ENCODE measurements at places on chromosomes 2 and 18.

DNA sequence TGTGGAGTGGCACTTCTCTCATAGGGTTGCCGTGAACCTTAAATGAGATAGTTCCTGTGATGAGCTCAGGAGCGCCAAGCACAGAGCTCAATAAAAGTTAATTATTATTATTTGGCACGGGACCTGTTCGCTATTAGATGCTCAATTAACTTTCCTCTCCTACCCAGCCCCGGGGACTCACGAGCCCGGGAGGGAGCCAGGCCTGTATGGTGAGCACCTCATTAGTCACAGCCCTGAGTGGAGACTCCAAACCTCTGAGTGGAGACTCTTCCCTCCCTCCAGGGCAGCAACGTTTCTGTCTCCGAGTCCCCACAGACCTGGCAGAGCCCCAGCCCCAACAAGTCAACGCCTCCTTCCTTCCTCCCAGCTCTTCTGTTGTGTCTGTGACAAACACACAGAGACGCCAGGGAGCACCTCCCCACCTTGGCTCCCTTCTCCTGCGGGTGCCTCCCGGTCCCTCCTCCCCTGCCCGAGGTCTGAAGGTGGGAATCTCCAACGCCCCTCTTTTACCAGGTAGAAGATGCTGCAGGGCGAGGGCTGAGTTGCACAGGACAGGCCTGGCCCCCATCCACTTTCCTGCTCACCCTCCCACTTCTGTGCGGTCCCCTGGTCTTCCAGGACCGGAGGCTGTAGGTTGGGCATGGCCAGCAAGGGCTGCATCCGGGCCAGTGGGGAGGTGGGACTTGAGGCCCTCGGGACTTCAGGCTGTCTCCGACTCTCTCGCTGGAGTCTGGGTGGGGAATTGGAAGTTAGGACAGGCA, 52.7 kb upstream of the ODC1 start:
- DNase-seq: no peak

- DNase-seq: no peak
Measured at GRCh38 chr2:45403036-45403435, 208.0 kb downstream of the SRBD1 start.

- no peak for DNase-seq
Measured at GRCh38 chr2:217922101-217923006, 80.4 kb downstream of the TNS1 start.

DNA sequence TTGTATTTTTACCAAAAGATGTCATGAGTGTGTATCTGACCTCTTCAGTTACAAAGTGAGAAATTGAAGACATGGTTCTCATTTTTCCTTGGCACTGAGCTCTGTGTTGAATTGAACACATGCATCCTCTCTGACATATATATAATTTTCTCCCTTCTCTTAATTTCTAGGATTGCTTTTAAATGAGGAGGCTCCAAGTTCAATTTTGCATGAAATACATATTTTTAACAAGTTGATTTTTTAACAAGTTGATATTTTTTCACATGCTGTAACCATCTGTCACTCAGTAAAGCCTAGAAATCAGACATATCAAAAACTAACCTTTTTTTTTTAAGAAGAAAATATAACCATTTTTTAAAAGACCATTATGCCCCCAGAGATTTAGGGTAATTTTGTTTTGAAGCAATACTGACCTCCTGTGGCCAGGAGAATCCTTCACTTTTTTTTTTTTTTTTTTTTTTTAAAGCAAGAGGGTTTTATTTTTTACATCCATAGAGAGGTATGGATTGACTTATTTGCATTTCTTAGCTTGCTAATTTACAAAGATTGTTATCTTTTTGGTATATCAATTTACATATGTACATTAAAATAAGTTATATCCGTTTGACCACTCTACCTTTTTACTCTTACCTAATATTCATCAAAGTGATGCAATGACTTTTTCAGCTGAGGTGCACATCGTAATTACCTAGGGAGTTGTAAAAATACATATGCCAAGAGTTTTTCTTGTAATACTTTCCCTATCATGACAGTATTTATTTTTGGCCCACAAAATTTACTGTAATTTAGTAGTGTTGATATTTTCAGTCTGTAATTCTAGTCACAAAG, 161.8 kb downstream of the SOCS6 start:
- DNase-seq: no peak

GRCh38 chr18:50697509-50697908, 122.3 kb downstream of the MRO start:
- no peak for DNase-seq

DNA sequence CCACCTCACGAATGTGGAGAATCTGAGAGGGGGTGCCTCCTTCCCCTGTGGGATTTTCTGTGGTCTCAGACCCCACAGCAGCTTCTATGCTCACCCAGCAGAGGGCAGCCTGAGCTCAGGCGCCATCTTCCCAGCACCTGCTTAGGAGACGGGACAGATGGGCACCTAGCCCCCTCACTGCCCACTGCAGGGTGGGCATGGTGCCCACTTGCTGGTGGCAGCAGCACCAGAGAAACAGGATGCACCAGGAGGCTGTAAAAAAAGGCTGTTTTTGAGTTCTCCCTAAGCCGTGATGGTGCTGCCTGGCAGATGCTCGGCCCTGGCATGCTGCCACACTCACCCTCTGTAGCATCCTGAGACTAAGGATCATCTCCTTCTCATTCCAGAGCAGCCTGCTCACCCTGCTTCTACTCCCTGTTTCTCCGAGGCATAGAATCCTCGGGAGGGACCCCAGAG, 19.1 kb upstream of the SLC20A1 start:
- DNase-seq: no peak

DNA sequence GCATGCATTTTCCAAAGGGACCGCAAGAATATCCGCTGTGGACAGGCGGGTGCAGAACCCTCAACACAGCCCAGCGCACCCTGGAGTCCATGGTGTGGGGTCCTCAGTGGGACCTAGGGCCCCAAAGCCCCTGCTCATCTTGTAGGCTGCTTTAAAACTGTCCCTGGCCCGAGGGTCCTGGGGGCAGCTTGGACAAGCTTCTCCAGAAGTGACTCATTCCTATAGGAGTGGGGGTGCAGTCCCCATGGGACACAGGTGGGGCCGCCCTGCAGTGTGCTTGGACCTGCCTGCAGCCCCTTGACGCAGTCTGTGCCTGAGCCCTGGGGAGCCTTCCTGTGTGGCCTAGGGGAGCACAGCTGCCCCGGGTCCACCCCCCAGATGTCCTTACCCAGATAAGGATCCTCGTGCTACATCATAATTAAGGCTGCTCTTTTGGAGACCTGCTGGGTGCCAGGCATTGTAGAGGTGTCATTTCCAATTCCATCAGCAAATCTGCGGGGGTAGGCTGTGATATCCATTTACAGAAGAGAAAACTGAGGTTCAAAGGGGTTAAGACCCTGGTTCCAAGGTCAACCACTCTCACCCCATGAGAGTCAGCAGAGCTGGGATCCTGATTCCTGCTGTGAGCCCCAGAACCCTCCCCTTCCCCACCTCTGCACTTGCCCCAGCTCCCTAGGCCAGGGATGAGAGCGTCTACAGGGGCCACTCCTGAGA, 1.7 kb upstream of the HS6ST1 start:
- no peak for DNase-seq

GRCh38 chr18:45014047-45014501, 333.4 kb downstream of the SETBP1 start:
- DNase-seq: no peak

GRCh38 chr18:32278177-32278799, 88.4 kb downstream of the MEP1B start:
- DNase-seq: no peak

- DNase-seq: no peak
Measured at GRCh38 chr2:3126911-3127621, 250.6 kb downstream of the EIPR1 start.

GRCh38 chr2:35973132-35973736, 382.3 kb upstream of the CRIM1 start:
- DNase-seq: no peak

DNA sequence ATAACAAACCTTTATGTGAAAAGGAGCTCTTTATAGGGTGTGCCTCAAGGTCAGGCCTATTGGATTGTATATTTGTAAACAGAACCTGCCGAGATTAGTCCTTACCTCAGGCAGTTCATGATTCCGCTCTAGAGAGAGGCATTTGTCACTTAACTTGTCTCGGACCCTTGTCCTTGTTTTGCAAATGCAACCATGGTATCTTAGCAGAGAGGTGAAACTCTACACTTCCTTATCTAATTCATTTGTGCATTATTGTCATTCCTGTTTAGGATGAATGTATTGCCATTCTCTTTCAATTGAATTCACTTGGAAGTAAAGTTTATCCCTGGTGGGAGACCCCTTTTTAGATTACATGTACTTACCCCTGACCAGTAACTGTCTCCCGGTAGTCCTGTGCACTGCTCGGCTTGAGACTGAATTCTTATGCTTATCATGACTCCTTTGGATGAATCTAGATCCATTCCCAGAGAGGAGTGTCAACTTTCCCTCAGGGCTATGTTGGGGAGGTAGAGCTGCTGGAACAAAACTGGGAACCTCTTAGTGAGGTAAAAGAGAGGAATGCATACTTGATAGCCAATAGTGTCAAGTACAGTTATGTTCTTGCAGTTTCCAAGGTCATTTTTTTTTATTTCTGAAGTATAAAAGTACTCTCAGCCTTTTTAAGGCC, 46.6 kb downstream of the SGPP2 start:
- DNase-seq: no peak

DNA sequence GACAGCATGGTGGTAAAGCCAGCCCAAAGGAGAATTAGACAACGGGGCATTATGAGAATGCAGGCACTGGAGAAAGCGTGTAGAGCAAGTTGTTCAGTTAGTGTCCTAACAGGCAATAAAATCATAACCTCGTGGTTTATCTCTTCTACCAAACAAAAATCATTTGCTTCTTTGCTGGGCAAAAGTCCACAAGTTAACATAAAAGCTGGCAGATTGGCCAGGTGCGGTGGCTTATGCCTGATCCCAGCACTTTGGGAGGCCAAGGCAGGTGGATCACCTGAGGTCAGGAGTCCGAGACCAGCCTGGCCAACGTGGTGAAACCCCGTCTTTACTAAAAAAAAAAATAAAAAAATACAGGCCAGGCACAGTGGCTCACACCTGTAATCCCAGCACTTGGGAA, 364.1 kb downstream of the SETBP1 start:
- DNase-seq: no peak

DNA sequence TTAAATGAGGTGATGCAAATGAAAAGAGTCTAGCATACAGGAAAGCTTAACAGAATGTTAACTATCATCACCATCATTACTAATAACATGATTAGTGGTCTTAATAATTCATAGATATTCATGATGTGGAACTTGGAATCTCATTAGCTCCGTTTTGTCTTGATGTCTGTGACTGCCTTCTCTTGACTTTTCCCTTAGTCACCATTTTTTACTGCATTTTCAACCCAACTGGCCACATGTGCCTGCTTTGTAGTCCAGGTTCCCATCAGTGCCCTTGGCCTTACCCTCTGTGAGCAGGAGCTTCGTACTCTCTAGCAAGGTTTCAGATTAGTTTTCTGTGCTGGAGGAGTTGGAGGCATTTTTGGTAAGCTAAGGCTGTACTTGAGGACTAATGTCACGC, 47.0 kb downstream of the RAB31 start:
- DNase-seq: no peak

- DNase-seq: no peak
Measured at GRCh38 chr2:191049728-191050639, 36.0 kb upstream of the STAT1 start.

- no peak for DNase-seq
Measured at GRCh38 chr2:215635071-215635787, 199.4 kb upstream of the FN1 start.

Data from frontal cortex (tissue), 4 donors.